NCI-H146 (cell line): ENCODE measurements at places on chromosomes 2 and 18.

DNA sequence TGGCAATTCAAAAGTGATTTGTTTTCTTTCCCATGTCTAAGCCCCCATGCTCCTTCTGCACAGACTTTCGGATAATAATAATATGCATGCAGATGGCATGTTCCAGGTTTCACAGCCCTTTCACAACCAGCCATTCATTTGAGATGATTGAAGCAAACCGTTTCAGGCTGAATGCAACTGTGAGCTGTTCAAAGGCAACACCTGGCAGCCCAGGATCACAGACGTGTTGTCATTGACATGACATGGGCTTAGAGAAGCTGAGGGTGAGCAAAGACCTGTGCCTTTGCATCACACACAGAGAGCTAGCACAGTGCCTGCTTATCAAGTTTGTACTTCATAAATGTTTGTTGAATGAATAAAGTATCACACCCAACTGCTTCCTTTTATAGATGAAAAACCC lies 12.4 kb upstream of the ERMN start:
- no peak for DNase-seq

GRCh38 chr18:8960740-8961657 lies 141.5 kb upstream of the NDUFV2 start:
- no peak for DNase-seq

GRCh38 chr2:199186301-199186751 lies 271.4 kb downstream of the SATB2 start:
- DNase-seq, result no peak

DNA sequence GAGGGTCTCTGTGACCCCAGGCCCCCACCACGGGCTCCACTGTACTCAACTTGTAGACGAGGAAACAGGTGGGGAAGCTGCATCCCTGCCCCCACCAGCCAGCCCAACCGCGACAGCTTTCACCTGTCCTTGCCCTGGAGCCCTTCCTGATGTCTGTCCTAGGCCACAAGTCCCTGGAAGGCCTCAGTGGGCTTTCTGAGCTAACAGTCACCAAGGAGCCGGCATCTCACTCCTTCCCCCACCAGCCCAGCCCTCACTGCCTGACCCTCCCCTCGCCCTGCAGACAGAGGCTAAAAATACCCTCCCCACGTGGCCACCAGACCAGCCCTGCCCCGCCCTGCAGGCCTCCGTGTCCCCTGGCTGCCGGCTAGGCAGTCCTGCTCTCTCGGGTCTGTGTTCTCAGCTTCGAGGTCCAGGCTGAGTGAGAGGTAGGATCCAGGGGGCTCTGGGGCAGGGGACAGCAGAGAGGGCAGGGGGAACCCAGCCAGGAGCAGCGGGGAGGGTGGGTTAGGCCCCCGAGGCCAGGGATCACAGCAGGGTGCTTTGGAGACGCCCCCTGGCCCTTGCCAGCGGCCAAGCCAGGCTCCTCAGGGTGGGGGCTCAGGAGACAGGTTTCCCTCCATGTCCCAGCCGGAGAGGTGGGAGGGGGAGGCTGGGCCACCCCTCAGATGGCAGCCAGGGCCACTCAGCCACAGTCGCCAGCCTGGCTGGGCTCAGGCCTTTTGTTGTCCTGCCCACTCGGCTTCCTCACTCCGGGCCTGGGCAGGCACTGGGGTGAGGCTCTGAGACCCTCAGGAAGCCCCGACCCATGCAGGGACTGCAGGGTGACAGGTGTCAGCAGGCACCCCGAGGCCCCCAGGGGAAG lies at the start of gene KLHL30:
Gene KLHL30 (plus strand): TSS at position 338 of the 865 bp plus-strand sequence. CDS start 2,087 bp downstream, outside the sequence.
- no peak for DNase-seq

DNA sequence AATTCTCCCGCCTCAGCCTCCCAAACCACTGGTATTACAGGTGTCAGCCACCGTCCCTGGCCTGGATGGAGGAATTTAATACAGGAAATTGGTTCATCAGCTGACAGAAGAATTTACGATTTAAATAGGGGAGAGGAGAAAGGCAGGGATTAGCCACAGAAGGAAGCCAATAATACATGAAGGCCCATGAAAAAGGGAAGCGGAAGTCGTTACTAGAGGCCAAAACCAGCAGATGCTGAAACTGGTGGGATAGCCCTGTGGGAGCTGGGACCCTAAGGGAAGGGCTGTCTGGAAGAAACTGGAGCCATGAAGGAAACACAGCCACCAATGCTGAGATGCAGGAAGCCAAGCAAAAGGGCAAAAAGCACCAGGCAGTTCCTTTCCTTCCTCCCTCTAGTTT lies 163.7 kb upstream of the RMP24 start:
- DNase-seq, result no peak

GRCh38 chr2:86073225-86073624 lies 32.5 kb downstream of the POLR1A start:
- DNase-seq, result no peak

DNA sequence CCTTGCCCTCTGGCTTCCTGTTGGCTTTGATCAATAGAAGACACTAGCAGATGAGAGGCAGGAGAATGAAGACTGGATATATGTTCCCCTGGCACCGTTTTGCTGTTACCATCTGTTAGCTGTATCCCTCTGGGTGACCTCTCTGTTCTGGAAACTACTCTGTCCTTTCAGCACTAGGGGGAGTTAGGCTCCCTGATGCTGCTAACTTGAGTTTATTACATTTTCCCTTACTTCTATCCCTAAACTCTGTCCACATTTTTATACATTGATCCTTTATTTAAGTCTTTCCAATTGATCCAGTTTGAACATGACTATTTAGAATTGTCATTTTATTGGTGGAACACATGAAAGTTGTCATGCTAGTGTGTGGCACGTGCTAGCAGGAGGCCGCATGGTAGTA lies 1014.3 kb upstream of the CDH2 start:
- no peak for DNase-seq

DNA sequence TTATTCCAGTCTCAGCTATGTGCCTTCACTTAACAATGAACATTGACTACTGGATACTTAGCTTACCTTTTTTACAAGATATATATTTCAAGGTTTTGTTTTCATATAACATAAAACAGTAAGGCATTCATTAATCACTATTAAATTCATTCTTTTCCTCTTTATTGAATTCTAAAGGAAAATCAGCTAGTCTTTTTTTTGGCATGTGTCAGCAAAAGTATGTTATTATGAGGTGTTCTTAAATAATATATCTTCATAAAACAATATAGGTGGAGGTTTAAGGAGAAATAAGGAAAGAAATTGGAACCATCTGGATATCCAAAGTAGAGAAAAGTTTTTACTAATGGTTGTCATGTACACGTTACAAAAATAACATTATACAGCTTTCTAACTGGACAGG lies 472.6 kb downstream of the ARHGAP15 start:
- DNase-seq, result no peak

GRCh38 chr18:79182047-79182713 lies 113.0 kb downstream of the ATP9B start:
- DNase-seq, result peak; percentile 28

DNA sequence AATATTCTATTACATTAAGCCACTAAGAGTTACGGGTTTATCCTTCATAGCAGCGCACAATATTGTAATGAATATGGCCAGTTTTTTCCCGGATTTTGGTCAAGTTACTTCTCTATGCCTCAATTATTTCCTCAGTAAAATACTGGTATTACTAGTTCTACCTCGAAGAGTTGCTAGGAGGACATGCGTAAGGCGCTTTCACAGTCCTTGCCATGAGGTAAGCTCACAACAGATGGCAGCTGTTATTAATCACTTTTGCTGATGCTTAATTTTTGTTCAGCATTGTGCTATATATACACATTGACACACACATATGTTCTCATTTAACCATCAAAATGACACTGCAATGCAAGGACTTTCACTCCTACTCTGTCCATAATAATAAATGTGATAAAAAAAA lies 101.5 kb downstream of the SCG2 start:
- no peak for DNase-seq

DNA sequence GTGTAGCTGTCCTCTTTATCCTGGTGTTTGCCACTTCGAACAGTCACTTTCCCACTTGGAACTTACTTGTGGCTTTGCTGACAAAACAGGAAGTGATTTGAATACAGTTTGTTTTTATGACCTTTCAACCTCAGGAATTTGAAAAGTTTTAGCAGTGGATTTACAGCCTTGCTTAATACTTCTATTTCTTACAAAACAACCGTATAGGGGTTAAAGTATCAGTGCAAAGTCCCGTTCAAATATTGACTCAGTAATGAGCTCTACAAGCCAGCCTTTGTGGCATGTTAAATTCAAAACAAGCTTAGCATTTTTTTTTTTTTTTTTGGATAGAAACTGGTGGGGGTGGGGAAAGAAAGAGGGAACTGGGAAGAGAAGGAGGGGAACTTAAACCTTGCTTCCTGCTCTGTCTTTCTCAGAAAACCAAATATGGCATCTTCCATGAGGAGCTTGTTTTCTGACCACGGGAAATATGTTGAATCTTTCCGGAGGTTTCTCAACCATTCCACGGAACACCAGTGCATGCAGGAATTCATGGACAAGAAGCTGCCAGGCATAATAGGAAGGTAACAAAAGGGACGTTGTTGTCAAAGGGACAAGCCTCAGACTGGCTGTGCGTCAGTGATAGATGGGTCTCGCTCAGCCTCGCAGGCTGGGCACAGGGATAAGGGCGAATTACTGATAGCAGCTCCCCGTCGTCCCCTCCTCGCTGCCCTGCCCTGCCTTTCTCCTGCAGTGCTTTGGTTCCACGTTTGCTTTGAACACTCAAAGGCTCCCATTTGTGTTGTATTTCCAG lies at the start of gene HNMT:
Gene HNMT (plus strand): TSS at position 408 of the 793 bp plus-strand sequence. CDS start 19 bp downstream, at position 427.
- peak; percentile 81 for DNase-seq
